ENCODE measurements at places on chromosomes 5 and 9.

DNA sequence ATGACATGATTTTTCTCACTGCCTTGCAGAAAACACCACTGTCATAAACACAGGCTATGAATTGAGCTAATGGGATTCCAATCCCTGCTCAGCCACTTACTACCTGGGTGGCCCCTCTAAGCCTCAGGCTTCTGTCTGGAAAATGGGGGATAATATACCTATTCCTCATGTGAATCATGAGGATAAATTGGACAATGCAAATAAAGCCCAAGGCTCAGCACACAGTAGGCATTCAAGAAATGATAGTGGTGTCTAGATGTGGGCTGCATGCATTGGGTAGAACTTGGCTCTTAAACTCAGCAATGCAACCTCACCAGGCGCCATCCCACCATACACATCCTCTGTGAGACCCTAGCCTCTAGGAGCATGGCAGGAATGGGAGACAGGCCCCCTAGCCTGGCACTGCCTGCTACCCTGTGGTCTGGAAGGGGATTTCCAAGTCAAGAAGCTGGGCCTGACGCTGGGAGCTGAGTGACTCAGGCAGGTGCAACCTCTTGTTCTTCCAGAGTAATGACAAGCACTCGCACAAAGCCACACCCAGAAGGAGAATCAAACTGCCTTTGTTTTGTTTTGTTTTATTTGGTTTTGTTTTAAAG lies 2.3 kb upstream of the TNIP1 start:
- DNase-seq, result peak; percentile 70

- DNase-seq, result no peak
Measured at GRCh38 chr5:110362261-110362660, 364.2 kb downstream of the TMEM232 start.

- DNase-seq, result no peak
Measured at GRCh38 chr5:89556215-89556913, 673.4 kb upstream of the MEF2C start.

- DNase-seq, result no peak
Measured at GRCh38 chr9:83639266-83639665, 16.3 kb downstream of the IDNK start.

DNA sequence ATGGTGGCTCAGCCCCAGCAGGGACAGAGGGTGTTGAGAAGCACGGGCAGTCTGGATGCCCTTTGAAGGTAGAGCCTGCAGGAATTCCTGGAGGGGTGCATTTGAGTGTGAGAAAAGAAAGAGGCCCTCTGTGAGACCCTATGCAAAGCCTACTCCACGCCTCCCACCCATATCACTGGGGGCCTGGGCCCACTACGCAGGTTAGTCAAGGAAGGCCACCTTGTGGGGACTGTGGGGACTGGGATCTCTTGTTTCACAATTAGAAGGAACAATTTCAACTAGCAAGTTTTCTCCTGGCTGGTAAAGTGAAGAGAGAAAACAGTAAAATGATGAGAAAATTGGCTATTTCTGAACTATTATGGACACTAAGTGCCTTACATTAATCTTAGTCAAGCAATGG lies 486.2 kb upstream of the DAP start:
- DNase-seq, result no peak

- no peak for DNase-seq
Measured at GRCh38 chr5:154664869-154665268, 90.3 kb upstream of the LARP1 start.

DNA sequence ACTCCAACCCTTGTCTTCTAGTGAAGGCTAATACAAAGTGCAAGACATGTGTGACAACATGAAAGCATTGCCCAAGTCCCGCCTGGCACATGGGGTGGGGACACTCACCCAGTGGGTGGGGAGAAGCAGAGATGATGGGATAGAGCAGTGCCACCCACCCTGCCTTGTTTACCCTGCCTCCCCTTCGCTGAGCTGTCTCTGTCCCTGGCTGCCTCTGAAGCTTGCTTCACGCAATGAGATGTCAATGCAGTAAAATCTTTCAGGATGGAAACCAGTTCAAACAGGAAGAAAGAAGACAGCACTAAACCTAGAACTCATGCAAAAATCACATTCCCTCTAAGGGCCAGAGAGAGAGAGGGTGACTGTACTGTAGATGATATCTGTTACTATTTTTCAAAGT lies 148.0 kb downstream of the INSYN2B start:
- no peak for DNase-seq

DNA sequence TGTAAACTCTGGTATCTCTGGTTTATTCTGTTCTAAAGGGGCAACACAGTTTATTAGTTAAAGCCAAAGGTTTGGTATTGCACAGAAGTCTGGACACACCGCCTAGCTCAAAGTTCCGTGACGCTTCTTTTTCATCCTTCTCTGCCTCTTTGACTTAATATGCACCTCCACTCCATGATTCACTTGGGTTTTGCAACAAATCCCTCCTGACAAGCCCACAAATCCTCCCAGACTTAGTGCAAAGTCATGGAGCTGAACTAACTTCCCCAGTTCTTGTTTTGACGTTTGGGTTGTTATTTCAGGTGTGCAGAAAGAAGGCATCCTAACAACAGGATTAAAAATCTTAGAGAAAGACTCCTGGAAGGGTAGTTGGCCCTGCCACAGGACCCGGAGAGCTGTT lies 441.6 kb upstream of the DMAC1 start:
- no peak for DNase-seq

GRCh38 chr9:24096756-24097155 lies 270.7 kb upstream of the ELAVL2 start:
- DNase-seq, result peak; percentile 9

- no peak for DNase-seq
Measured at GRCh38 chr5:35880156-35880555, 23.5 kb downstream of the IL7R start.

DNA sequence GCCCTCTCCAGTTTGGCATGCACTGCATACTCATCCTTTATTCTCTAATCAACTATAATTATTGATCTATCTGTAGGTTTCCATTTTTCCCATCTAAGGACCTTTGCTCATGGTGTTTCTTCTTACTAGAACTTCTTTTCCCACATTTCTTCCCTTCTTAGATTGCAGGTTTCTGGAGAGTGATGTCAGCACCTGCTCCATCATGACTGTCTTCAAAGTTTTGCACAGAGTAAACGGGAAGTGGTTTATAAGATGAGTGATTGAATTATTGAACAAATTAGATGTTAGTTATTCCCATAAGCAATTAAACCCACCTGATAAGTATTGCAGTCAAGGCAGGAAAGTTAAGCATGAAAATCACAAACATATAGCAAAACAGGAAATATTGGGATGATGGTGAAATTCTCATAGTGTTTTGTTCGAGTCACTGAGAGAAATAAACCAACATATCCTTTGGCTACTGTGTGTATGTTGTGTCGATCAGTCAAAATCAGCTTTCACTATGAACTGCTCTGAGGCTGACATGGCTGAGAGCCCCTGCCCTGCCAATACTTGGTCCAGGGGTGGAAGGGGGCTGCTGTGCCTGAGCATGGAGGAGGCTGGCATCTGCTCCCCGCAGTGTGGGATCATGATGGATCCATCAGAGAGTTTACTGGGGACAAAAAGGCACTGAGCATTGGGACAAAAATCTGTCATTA lies 45.5 kb upstream of the S1PR3 start:
- DNase-seq, result no peak

GRCh38 chr5:166358127-166358830 lies 1933.2 kb upstream of the WWC1 start:
- DNase-seq, result no peak

GRCh38 chr5:93246090-93246855 lies 334.7 kb downstream of the NR2F1-AS1 start:
- DNase-seq, result no peak

DNA sequence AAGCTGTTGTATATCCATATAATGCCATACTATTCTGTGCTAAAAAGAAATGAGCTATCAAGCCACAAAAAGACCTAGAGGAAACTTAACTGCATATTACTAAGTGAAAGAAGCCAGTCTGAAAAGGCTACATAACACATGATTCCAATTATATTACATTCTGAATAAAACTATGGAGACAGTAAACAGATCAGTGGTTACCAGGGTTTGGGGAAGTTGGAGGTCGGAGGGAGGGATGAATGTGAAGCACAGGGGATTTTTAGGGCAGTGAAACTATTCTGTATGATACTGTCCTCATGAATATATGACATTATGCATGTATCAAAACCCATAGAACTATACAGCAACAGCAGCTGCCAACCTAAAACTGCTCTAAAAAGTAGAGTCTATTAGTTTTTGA lies 5.6 kb upstream of the RFK start:
- DNase-seq, result no peak

DNA sequence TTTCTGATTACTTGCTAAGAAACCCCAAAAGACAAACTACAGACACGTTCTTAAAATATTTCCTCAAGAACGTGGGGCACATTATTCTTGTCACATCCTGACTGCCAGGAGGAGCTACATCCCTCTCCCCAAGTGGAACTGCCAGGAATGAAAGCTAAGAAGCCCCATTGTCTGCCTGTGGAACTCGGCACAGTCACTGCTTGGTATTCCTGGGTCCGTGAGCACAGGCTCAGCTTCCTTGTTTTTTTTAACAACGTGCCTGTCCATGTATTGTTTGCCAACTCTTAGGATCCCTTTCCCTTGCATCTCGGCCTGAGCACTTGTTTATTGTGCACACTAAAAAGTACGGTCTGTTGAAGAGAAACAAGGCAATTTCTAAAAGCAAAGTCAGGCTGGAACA lies 47.0 kb upstream of the SELENOP start:
- DNase-seq, result no peak

DNA sequence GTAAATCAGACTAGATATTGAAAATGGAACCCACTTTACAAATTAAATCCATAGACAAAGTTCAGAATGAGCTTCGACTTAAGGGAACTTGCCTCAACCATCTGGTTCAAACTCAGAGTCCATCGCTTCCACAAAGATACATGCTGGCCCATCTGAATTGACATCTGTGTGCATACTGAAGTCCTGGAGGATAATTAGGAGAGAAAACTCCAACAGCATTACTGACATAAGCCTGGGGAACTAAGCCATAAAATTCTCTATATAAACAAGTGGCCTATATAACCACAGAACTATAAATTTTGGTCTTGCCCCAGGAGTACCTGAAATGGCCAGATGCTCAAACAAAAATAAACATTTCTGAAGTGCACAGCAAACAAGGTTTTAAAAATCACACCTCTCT lies 94.4 kb downstream of the IZUMO3 start:
- no peak for DNase-seq

- DNase-seq, result no peak
Measured at GRCh38 chr5:168426864-168427172, 59.5 kb upstream of the RARS1 start.

DNA sequence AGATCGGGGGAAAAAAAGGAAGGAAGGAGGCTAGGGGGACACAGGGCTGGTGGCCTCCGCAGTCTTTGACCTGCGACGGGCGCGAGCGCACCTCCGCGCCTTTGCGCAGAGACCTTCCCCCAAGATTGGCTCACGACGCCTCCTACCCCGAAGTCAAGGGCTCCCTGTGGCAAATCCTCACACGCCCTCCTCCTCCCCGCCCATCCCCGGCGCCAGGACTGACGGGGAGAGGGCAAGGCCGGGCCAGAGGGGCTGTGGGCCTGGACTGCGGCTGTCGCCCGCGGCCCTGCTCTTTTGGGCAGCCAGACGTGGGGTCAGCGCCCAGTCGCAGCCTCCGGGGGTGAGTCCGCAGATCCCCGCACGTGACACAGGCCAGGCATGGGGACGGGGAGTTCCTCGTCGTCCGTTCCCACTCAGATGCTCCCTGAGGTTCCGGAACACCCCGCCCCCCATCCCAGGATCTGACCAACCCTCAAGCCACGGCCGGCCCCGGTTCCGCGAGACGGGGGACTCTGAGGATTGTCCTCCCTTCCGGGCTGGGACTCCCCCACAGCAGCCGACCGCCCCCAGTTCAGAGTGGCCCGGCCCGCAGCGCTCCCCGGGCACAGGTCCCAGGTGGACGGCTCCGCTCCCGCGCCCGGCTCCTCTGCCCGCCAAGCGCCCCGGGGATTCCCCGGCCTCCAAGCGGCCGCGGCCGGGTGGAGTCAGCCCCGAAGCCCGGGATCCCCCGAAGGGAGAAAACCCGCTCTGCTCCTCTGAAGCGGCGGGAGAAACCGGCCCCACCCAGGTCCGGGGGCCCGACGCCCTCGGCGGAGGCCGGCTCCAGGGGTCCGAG lies 543 bp upstream of the ANKRD33B start:
- DNase-seq, result peak; percentile 52

GRCh38 chr5:170571281-170571731 lies 67.5 kb downstream of the KCNIP1 start:
- DNase-seq, result no peak

DNA sequence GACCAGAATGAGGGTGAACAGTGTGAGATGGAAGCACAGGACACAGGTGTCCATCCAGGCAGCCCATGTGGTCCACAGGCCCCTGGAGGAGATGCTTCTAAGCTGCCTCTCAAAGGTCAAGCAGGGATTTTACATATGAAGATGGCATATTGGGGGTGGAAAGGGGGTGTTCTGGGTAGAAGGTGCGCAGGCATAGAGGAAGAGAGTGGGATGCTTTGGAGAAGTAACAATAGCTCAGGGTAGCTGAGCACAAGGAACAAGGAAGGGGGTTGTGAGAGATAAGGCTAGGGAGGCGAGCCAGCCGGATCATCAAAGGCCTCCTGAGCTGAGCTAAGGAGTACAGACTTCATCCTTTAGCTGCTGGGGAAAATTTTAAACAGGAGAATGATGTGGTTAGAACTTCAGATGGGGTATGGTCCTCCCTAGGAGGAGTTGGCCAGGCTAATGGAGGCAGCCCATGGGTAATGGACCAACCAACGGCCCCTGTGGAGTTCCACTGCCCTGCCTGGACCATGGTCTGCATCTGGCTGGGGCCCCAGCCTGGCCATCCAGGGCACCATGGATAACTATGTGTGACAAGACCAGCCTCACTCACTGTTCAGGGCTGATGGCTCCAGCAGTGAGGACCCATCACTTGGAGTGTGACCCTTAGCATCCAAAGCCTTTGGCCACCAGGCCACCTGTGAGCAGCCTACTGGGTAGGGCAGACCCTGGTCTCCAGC lies 86.8 kb upstream of the TBC1D2 start:
- DNase-seq, result no peak

- no peak for DNase-seq
Measured at GRCh38 chr5:74539986-74540385, 100.5 kb downstream of the ENC1 start.

DNA sequence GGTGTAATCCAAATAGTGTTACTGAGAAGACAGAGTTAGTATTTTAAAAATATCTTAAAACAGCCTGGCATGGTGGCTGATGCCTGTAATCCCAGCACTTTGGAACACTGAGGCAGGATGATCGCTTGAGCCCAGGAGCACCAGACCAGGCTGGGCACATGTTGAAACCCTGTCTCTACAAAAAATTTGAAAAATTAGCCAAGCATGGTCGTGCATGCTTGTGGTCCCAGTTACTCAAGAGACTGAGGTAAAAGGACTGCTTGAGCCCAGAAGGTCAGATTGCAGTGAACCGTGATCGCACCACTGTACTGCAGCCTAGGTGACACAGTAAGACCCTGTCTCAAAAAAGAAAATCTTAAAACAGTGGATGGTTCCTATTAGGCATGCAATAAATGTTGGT lies 12.4 kb downstream of the IFNA1 start:
- no peak for DNase-seq

DNA sequence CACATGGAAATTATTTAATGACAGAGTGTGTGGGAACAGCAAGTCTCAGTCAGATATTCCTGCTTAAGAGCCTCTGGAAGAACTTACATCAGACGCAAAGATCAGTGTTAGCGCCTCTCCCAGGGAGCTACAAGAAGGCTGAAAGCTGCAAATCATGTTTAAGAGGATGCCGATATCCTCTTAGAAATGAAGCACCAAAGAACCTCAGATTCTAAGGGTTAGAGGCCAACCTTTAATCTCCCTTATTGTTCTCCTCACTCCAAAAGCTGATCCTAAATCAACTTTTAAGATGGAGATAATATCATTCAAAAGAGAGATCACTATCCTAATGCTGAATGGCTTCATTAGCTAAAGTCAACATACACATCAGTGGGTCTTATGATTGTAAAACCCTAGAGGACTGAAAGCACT lies 160.6 kb downstream of the NFIB start:
- no peak for DNase-seq
